ENCODE measurements at places on chromosomes 2 and 18. TPM values are rescaled to one million over a fixed set of nuclear protein-coding genes. Genes with fewer than 3 reads are reported as not detected.

DNA sequence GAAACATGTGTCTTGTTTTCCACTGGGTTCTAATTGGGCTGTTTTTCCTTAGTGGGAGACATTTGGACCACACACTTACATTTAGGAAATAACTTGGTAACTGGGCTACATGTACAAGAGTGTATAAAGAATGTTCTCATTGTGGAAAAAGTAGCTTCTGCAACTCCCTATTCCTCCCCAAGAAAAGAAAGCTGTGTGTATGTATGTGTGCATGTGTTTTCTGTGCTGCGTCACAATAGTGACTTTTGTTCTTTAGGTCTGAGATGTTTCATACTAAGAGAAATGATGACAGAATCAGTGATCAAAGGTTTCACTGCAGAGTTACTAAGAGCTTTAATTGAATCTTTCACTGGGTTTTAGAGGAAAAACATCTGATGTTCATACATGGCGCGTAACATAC, 82.7 kb downstream of the TANC1 start:
- no peak for DNase-seq

The VWC2L gene
- polyA plus RNA-seq = not detected

DNA sequence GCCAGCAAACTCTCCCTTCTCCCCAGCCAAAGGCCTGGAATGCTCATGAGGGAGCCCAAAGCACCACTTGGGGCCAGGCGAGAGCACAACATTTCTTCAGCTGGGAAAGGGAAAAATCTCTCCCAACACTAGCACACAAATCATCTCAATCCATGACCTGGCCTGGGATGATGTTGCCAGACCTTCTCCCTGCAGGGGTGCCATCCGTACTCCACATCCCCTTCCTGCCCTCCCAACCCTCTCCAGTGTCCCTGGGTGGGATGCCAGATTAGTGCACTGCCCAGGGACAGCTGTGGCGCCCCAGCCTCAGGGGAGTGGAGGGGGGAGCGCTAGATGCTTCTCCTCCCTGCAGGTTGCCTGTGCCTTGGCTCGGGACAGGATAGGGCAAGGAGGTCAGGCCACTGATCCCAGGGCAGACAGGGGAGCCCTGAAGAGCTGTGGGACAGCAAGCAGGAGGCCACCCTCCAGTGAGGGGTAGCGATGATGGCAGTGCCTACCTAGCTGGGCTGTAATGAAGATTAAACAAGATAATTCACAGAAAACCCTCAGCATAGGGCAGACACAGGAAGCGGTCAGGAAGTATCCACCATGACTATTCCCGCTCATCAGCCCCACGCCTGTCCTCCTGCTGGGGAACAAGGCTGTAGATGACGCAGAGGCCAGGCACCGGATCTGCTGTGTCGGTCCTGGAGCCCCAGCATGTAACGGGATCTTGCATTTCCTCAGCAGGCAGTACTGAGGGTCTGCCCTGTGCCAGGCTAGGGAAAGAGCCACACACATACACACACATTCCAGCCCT, 31.1 kb downstream of the SERTAD2 start:
- no peak for DNase-seq

The UGT1A5 gene
- not detected for polyA plus RNA-seq

DNA sequence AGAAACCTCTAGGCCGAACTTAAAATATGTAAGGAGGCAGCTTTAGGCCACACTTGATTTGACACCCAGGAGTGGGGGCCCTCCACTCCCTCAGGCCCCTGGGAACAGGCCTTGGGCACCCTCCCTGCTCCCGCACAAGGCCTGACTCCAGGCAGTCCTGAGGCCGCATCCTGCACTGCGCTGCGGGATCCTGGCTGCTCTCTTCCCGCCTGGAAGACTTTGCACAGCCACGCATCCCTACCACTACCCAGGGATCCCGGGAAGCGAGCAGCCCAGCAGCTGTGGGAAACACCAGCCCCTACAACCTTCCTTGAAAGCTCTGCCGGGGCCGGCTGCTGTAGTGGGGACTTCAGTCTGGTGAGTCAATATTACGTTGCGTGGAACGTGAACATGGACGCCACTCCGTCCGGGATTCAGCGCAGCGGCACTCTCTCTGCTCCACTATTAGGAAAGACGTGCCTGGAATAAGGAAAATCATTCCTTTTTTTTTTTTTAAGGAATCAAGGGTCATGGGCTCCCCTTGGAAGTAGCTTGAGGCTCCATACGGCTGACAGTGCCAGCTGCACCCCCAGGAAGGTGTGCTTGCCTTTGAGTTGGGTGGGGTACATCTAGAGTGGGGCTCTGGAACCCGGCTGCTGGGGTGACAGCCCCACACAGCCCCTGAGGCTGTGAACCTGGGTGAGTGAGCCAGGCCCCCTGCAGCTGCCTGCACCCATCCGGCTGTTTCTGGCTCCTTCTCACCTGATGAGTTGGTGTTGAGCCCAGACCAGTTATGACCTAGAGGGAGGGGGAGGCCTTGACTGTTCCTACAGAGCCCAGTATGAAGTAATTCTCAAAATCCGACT, 119.2 kb upstream of the TMEM18 start:
- DNase-seq = no peak

GRCh38 chr2:216464104-216464720, 34.4 kb upstream of the RPL37A start:
- DNase-seq = no peak
